ENCODE measurements at places on chromosomes 11 and 22. TPM values are rescaled to one million over a fixed set of nuclear protein-coding genes. Genes with fewer than 3 reads are reported as not detected.

The DKK3 gene
- total RNA-seq, result 575 TPM

The CYP2D6 gene
- total RNA-seq, result 1.7 TPM

The MIOX gene
- not detected for total RNA-seq

DNA sequence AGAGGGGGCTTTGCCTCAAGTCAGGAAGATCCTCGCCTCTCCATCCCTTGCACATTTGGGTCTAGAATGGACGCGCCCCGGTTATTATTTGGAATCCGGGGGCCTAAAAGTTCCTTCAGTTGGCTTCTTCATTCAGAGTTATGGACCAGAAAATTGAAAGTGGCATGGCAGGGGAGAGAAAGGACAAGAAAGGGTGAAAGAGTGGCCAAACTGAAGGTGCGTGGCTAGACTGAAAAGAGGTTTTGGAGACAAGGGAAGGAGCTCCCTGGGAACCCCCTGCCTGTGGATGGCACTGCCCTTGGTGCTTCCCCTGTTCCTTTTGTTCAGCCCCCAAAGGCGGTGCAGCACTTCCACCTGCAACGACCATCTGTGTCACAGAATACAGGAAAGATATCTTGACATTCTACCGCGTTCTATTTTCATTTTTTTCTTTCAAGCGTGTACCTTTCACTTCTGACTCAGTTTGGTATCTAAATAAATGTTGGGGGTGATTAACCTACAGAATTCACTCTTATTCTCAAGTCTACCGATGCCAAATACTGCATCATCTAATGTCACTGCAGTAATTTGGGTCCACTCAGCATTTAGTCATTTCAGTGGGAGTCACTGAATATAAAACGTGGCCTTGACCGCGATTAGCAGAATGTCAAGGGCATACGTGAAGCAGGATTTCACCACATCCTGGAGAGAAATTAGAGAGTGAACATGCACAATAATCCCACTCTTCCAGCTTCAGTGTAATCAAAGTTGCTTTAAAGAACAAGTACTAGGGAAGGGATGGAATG is 88.1 kb upstream of the ARHGAP32 start:
- H3K27ac ChIP-seq, result peak overlapping the region; percentile 2
- peak overlapping the region; percentile 60 for H3K4me3 ChIP-seq
- peaks cover 31% of the 10 kb centered on the region for H3K4me1 ChIP-seq
- H3K27me3 ChIP-seq, result no peaks in the 10 kb centered on the region

DNA sequence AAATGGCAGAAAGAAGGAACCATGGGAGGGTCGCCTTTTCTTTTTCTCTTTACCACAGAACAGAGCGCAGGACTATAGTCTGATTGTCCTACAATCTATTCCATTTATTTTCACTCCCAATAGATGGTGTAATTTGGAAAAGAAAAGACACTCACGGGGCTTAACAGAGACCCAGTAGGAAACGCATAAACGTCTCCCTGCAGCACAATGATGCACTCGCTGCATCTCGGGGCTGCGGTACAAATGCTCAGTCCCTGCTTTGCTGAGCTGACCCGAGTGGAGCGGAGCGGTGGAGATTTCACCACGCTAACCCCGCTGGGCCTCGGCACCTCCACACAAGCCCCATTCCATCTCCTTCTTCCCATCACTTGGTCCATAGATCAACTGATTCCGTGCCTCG is 1.5 kb downstream of the FEZ1 start:
- H3K4me3 ChIP-seq, result peak overlapping the region; percentile 91
- no peaks in the 10 kb centered on the region for H3K27me3 ChIP-seq
- H3K36me3 ChIP-seq, result no peaks in the 10 kb centered on the region
- peak overlapping the region; percentile 89 for H3K27ac ChIP-seq

GRCh38 chr11:129148487-129148886 is 43.6 kb downstream of the ARHGAP32 start:
- H3K4me1 ChIP-seq, result peaks cover 56% of the 10 kb centered on the region
- peak overlapping the region; percentile 76 for H3K27ac ChIP-seq
- no peak overlapping the region for H3K4me3 ChIP-seq

GRCh38 chr11:108732395-108732794 is 67.5 kb downstream of the DDX10 start:
- H3K27me3 ChIP-seq, result no peaks in the 10 kb centered on the region
- no peak overlapping the region for H3K27ac ChIP-seq
- no peak for DNase-seq
- peaks cover 6% of the 10 kb centered on the region for H3K36me3 ChIP-seq
- peaks cover 40% of the 10 kb centered on the region for H3K4me1 ChIP-seq
- H3K4me3 ChIP-seq, result no peak overlapping the region

DNA sequence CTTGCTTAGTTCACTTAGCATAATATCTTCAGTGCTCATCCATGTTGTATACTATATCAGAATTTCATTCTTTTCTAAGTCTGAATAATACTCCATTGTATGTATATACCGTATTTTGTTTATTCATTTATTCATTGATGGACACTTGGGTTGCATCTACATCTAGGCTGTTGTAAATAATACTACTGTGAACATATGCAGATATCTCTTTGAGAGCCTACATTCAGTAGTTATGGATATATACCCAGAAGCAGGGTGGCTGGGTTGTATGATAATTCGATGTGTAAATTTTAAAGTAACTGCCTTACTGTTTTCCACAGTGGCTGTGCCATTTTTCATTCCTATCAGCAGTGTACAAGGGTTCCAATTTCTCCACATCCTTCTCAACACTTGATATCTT is 116.5 kb downstream of the TMEM135 start:
- no peaks in the 10 kb centered on the region for H3K36me3 ChIP-seq
- H3K4me1 ChIP-seq, result peaks cover 19% of the 10 kb centered on the region

GRCh38 chr11:96105944-96106343 is 182.0 kb upstream of the MTMR2 start:
- peaks cover 55% of the 10 kb centered on the region for H3K4me1 ChIP-seq
- no peaks in the 10 kb centered on the region for H3K36me3 ChIP-seq
- H3K4me3 ChIP-seq, result no peak overlapping the region
- H3K27ac ChIP-seq, result no peak overlapping the region

- no peak for DNase-seq
- H3K4me1 ChIP-seq, result peaks cover 25% of the 10 kb centered on the region
- no peaks in the 10 kb centered on the region for H3K27me3 ChIP-seq
- H3K4me3 ChIP-seq, result no peak overlapping the region
Measured at GRCh38 chr11:68399916-68400315, 60.6 kb upstream of the PPP6R3 start.

DNA sequence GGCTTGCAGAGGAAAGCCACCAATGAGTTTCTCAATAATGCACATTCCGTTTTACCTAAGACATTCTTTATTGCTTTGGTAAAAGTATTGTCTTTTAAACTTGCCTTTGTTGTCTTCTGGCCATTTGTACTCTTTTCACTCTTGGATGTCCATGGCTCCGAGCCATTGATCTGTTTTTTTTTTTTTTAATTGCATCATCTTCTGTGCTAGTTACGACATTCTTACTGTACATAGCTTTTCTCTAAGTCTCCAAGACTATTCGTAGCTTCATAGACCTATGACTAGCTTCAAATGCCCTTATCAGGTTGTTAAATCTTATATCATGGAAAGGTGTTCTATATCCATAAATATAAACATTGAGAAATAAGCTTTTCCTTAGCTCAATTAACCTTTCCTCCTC is 1522.6 kb downstream of the FAM181B start:
- H3K4me1 ChIP-seq, result no peaks in the 10 kb centered on the region
- H3K4me3 ChIP-seq, result no peak overlapping the region
- no peaks in the 10 kb centered on the region for H3K36me3 ChIP-seq

GRCh38 chr11:35049859-35050531 is 89.0 kb upstream of the CD44 start:
- no peaks in the 10 kb centered on the region for H3K27me3 ChIP-seq
- no peak overlapping the region for H3K4me3 ChIP-seq
- H3K27ac ChIP-seq, result no peak overlapping the region
- DNase-seq, result no peak

- no peak overlapping the region for H3K27ac ChIP-seq
- H3K4me1 ChIP-seq, result no peaks in the 10 kb centered on the region
- H3K4me3 ChIP-seq, result no peak overlapping the region
- DNase-seq, result peak; percentile 64
- no peaks in the 10 kb centered on the region for H3K27me3 ChIP-seq
- peaks cover 21% of the 10 kb centered on the region for H3K36me3 ChIP-seq
Measured at GRCh38 chr22:41899992-41900651, 14.8 kb downstream of the SHISA8 start.
